ENCODE measurements at places on chromosomes 2 and 18. TPM values are rescaled to one million over a fixed set of nuclear protein-coding genes. Genes with fewer than 3 reads are reported as not detected.

Gene PXDN
- polyA plus RNA-seq: 10.2 TPM

Gene CDH2
- 0.83 TPM for polyA plus RNA-seq

Gene LRP1B
- 2.2 TPM for polyA plus RNA-seq

Gene NFATC1
- 8.8 TPM for polyA plus RNA-seq

Gene OST4
- polyA plus RNA-seq: 750 TPM

Gene APCDD1
- 28.9 TPM for polyA plus RNA-seq

Gene C2orf15
- not detected for polyA plus RNA-seq

Gene FOXD4L1
- not detected for polyA plus RNA-seq

All from adipose tissue (tissue), 3 donors.